ENCODE measurements at places on chromosomes 3 and 15.

- no peak for DNase-seq
Measured at GRCh38 chr3:193945143-193945542, 190.8 kb upstream of the HES1 start.

DNA sequence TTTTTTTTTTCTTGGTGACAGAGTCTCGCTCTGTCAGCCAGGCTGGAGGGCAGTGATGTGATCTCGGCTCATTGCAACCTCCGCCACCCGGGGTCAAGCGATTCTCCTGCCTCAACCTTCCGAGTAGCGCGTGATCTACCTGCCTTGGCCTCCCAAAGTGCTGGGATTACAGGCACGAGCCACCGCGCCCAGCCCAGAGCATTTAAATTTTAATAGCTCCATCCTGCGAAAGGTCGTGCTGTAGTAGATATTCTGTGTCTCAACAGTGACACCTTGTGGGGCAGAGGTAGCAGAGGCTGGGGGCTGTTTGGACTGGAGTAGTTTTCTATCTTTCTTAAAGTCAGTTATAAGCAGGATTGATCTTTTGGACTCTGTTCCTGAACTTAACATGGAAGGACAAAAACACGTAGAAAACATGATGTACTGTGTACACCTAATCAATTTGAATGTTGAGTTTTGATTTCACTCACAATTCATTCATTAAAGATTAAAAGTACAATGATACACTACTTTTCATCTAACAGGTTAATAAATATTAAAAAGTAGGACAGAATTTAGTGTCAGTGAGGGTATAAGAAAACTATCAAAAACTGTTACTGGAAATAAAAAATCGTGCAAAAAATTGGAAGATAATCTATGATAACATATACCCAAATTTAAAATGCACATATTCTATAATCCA lies 11.0 kb upstream of the PDCD6IP start:
- no peak for DNase-seq

GRCh38 chr3:25033407-25034029 lies 394.5 kb upstream of the RARB start:
- no peak for DNase-seq

GRCh38 chr15:62951481-62951880 lies 91.1 kb upstream of the TPM1 start:
- DNase-seq = no peak

- DNase-seq = no peak
Measured at GRCh38 chr3:157226173-157226847, 66.4 kb upstream of the CCNL1 start.

DNA sequence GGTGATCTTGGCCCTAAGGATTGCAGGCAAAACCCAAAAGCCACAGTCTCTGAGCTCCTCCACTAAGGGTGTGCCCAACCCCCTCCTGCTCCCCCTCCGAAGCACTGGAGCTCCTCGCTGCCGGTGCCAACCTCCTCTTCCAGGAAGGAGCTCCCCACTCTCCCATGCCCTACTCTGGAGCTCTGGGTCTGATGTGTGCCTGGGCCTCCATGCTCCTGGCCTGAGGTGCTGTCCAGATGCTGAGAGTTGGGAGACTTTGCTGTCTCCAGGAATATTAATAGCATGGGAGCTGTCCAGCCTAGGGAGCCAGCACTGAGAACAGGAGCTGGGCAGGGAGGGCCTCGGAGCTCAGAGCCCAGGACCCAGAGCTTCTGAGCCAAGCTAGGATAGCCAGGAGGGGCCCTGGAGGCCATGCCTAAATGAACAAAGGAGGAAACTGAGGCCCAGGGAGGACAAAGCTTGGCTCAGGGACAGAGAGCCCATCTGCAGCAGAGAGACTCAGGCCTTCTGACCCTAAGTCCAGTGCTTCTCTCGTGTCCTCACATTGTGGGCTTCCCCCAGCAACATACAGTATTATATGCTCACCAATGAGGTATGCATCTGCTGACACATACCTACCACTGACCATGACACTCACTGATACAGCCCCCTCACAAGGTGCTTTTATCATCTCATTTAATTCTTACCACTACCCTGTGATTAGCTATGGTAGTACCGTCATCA lies 36.9 kb upstream of the HERC1 start:
- no peak for DNase-seq

GRCh38 chr3:162842549-162843216 lies 1346.1 kb downstream of the OTOL1 start:
- no peak for DNase-seq

DNA sequence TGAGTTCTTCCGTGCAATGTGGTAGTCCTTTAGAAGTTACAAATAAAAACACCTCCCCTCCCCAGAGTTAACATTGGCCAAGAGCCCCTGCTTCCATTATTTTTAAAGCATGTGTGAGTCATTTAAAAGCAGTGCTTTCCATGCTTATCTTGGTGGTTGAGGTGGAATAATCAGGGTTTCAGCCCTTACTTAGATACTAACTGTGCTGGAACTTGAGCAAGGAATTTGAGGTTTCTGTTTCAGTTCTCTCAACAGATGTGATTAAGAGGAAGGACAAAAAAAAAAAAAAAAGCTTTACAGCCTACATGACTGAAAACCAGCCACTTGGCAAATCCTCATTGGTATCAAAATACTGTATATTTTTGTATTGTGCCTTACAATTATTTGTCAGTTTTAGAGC lies 64.5 kb downstream of the CGNL1 start:
- no peak for DNase-seq

GRCh38 chr15:72599855-72600464 lies 54.5 kb upstream of the GOLGA6B start:
- no peak for DNase-seq

DNA sequence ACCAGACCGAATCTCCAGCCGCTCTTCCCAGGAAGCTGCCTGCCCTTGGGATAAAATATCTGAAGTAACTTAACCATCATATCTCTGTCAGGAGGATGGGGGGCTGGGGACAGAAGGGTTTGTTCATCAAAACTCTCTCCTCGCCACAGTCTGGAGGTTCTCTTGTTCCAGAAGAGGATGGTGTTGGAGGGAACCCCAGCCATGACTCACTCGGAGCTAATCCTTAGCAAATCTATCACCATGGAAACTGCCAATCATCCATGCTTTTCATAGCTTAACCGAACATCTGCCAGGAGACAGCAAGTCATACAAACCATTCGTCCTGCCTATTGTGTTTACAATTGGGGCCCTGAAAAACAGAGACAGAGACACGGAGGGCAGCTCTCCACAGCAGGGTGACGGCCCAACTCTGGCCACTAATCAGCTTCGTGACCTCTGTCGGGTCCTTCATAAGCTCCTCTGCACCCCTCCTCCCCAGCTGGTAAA lies 73.8 kb upstream of the HEG1 start:
- DNase-seq = no peak

DNA sequence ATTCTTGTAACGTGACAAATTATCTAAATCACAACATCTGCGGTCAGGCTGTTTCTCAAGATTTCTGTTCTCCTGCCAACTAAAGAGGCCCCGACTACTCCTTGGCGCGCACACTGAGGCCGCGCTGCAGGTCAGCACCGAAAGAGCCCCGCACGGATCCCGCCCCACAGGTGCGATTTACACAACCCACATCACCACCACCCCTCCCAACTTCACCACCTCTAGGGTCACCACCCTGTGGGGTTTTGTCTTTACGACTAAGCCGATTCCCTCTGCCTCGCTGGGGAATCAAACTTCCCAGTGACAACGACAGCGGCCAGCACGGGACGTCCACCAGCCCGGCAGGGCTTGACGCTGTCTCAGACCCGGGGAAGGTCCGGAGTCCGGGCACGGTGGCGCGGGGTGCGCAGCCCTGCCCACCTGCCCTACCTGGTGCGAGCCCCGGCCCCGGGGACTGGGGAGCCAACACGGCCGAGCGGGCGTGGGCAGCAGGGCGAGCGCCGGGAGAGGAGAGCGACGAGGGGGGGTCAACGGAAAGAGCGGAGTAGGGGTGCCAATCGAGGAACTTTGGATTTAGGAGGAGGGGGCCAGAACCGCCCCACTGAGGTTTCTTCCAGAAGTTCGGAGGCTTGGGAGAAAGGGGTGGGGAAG lies 764 bp downstream of the UACA start:
- no peak for DNase-seq

DNA sequence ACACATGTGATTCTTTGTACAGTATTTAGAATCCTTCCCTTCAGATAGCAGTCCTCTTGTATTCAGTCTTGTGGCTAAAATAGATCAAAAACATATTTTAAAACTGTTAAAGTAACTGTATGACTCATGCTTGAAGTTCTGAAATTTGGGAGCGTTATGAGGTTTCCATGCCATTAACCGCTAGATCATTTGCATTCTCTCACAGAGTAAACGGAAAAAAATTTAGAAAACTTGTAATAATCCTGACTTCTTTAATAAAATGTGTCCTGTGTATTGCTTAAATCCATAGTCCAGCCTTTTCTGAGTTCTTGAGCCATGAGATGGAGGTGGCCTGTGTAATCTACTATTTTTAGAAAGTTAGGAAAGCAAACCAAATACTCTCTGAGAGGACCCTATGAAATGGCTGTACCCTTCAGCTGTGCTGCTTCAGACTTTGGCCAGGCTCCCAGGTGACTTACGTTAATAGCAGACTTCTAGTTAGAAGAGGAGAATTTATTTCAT lies 33.8 kb downstream of the MBNL1 start:
- no peak for DNase-seq

DNA sequence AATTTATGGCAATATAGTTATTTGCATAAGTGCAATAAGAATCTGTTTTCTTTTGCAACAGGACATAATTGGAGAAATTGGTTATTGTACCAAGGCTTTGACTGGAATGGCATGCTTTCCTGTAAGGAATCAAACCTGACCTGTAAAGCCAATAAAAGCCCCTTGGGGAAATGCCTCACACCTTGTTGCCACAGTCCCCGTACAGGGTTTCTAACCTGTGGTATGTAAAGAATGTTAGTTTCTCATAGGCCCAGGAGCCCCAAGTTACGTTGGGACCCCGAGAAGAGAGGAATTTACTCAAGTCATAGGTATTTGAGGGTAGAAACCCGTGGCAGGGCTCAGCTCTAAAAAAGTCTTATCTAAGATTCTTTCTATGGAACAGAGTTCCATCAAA lies 441.4 kb downstream of the IGSF11 start:
- DNase-seq = no peak

DNA sequence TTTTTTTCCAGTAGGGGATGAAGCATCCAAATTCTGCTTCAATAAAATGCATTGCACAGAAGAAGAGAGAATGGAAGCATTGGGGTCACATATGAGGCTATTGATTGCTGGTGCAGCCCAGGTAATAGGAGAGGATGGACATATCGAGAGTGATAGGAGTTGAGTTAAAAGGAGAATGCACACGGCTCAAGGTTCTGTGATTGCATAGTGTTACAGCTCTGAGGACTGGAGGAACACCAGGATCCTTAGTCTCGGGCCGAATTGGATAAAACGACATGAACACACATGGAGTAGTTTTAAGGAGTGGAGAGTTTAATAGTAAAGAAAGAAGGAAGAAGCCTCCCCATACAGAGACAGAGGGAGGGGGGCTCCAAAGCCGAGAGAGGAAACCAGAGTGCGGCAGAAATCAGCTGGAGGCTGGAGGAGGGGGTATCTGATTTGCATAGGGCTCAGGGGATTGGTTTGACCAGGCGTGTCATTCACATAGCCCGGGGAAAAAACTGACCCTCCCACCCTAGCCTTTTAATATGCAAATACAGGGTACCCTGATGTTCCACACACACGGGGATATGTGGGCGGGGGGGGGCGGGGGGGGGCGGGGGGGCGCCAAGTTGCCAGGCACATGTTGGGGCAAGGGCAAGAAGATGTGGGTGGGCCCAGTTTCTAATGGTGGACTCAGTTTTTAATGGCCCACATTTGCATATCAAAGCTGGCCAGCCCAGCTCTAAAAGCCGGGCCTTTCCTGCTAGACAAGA lies 156.9 kb downstream of the AGBL1 start:
- no peak for DNase-seq

DNA sequence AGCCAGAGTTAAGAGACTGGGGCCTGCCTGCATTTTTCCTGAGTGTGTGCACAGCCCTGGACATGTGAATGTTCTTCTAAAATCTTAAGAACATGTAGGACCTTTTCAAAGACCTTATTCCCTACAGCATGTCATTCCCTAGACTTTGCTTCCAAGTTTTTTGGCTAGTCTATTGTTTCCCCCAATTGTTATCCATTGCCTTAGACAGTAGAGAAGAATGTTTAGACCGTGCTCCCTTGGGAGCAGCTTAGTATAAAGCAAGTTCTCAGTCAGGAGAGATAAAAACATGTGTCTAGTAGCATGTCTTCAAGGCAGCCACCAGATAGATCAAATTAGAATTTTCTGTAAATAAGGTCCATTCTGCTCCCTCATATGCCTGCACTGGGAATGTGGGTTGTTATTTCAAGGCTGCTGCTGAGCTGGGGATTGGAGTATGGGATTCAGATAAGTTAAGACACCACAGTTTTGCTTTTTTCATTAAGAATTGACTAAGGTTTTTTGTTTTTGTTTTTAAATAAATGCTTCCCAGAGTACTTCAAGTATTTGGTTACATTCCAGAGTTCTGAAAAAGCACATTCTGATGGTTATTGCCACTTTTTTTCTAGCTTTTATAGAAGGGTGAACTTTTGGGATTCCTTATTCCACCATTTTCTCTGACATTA lies 246.7 kb downstream of the RORA start:
- DNase-seq = no peak

DNA sequence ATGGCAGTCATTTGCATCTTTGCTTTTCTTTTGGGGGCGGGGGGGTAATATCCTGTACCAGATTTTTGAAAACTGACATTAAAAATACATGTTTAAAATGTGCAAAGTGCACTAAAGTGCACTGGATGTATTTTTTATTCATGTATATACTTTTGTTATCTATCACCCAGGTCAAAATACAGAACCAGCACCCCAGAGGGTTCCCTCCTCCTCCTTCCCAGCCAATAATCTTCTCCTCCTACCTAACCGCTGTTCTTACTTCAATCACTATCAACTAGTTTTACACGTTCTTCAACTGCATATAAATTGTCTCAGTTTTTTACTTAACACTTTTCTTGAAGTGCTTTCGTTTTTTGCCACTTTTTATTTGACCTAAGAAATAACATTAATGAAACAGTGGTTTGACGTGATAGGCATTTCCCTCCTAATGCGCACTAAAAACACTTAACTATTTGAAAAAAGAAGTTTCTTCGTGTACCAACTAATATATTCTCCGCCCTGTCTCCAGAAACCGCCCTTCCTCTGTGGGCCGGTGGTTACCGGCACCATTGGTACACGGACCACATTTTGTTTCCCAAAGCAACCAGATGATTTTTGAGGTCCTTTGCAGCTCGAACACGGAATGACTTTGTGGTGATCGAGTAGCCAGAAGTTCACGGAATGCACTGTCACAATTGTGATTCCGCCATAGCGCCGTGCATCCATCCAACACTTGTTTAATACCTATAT lies 836 bp upstream of the AKAP13 start:
- no peak for DNase-seq

DNA sequence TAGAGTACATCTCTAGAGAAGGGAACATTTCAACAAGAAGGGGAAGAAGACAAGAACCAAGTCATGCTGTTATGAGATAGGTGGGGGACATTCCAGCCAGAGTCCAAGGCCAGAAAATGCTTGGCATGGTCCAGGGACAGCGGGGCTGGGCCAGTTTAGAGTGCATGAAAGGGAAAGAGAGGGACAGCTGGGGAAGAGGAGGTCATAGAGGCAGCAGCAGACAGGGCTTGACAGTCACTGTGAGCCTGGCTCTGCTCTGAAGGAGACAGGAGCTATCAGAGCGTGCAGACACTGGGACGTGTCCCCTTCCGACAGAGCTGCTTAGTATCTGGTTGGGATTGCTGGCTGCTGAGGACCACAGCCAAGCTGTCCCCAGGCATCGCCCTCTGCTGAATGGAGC lies 35.7 kb upstream of the PRR20G start:
- DNase-seq = no peak

GRCh38 chr3:16286161-16286560 lies 21.1 kb downstream of the OXNAD1 start:
- DNase-seq = no peak

Data from GOT3 (cell line).